IMR-90 (cell line): ENCODE measurements at places on chromosomes 1 and 21. TPM values are rescaled to one million over a fixed set of nuclear protein-coding genes. Genes with fewer than 3 reads are reported as not detected.

The LRRC8B gene
- total RNA-seq, result 1.4 and 1.8 TPM in 2 replicates

GRCh38 chr1:184493987-184494388 lies 107.2 kb downstream of the C1orf21 start:
- peaks cover 9% of the 10 kb centered on the region for H3K4me1 ChIP-seq
- H3K4me3 ChIP-seq, result no peak overlapping the region
- no peaks in the 10 kb centered on the region for H3K36me3 ChIP-seq
- no peaks in the 10 kb centered on the region for H3K27me3 ChIP-seq
- H3K27ac ChIP-seq, result no peak overlapping the region
- no peak for DNase-seq

The AGTRAP gene
- 21.5 and 22.2 TPM in 2 replicates for total RNA-seq

GRCh38 chr1:8281843-8282509 lies 35.9 kb upstream of the SLC45A1 start:
- no peaks in the 10 kb centered on the region for H3K27me3 ChIP-seq
- H3K4me3 ChIP-seq, result no peak overlapping the region
- peak; percentile 16 for DNase-seq
- peaks cover 4% of the 10 kb centered on the region; the same call in 1 of the 2 replicates for H3K4me1 ChIP-seq

GRCh38 chr1:27990920-27991537 lies 31.3 kb downstream of the XKR8 start:
- H3K36me3 ChIP-seq, result peaks cover 22% of the 10 kb centered on the region
- no peak overlapping the region for H3K4me3 ChIP-seq
- DNase-seq, result peak; percentile 66
- H3K27me3 ChIP-seq, result no peaks in the 10 kb centered on the region

GRCh38 chr1:2152954-2153353 lies 41.6 kb downstream of the FAAP20 start:
- H3K27me3 ChIP-seq, result peaks cover 6% of the 10 kb centered on the region; the same call in 1 of the 2 replicates
- H3K4me1 ChIP-seq, result no peaks in the 10 kb centered on the region
- no peak overlapping the region for H3K27ac ChIP-seq
- no peak overlapping the region for H3K4me3 ChIP-seq
- no peaks in the 10 kb centered on the region for H3K36me3 ChIP-seq
- DNase-seq, result no peak

The B3GALT2 gene
- 4.5 and 5.8 TPM in 2 replicates for total RNA-seq

DNA sequence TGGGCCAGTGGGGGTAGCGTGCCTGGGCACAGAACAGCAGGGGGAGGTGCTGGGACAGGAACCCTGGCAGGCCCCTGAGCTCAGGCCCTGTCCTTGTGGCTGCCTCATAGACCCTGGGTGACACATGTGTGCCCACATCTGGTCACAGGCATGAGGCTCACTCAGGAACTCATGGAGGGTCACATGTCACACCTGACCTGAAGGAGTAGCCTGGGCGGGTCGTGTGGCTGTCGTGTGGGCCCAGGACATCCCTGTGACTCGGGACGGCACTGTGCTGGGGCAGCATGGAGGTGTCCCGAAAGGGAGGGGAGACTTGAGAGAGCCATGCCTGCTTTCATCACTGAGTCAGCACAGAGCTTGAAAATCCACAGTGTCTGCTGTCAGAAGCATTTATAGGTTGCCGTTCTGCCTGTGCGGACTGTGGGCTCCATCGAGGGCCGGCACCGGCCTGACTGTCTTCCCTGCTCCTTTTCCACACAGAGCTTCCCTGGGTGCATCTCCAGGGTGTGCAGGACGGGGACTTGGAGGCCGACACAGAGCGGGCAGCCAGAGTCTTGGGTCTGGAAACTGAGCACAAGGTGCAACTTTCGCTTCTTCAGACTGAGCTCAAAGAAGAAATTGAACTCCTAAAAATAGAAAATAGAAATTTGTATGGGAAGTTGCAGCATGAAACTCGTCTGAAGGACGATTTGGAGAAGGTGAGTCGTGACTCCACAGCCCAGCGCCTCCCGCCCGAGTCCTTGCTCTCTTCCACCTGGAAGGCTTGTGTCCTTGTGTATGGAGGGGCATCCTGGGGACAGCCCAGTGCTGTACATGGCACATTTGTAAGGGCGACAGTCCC lies 32.8 kb downstream of the PCNT start:
- no peak for DNase-seq
- H3K4me1 ChIP-seq, result no peaks in the 10 kb centered on the region
- no peak overlapping the region for H3K4me3 ChIP-seq

The HES3 gene
- total RNA-seq, result not detected in 2 replicates

DNA sequence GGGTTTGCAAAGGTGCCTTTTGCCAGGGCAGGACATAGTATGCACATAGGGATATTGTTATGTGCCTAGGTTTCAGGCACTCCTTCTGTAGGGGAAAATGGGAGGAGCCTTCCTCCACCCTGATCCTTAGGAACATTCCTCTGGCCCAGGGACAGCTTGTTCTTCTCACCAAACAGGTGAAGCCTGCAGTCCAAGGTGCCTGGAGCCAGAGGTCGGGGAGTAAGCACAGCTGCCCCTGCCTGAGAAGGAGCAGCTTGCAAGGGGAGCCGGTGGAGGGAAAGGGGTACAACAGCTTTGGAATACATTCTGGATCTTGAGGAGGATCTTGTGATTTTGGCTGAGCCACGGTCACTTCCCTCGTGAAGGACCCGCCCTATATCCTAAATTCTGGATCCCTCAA lies 82.4 kb upstream of the CD1D start:
- no peaks in the 10 kb centered on the region for H3K27me3 ChIP-seq
- no peak for DNase-seq
- H3K4me1 ChIP-seq, result peaks cover 4% of the 10 kb centered on the region
- no peak overlapping the region for H3K4me3 ChIP-seq
- H3K27ac ChIP-seq, result no peak overlapping the region

The SNAPIN gene
- total RNA-seq, result 37.2 and 40.9 TPM in 2 replicates

- no peak overlapping the region for H3K27ac ChIP-seq
- no peaks in the 10 kb centered on the region for H3K4me1 ChIP-seq
- H3K27me3 ChIP-seq, result no peaks in the 10 kb centered on the region
- no peak overlapping the region for H3K4me3 ChIP-seq
Observed at GRCh38 chr1:9561429-9561828, 22.2 kb downstream of the SLC25A33 start.

DNA sequence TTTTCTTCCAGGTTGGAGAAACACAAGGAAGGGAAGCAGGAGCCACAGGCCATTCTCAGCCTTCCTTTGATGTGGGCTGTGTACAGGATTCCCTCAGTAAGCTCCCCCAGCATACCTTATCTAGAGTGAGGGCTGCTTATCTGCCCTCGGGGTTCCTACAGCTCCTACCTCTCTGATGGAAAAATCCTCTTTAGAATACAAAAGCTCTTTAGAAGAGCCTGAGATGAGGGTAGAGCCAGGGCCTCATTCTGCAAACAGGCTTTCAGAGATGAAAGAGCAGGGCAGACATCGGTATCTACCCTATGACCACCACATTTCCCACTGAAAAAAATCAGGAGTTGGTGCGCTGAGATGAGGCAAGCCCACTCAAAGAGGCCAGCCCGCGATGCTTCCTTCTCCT lies 85.1 kb downstream of the PLPP3 start:
- no peak for DNase-seq
- no peak overlapping the region for H3K4me3 ChIP-seq
- H3K27ac ChIP-seq, result no peak overlapping the region
- H3K36me3 ChIP-seq, result peaks cover 48% of the 10 kb centered on the region
- no peaks in the 10 kb centered on the region; the same call in 1 of the 2 replicates for H3K4me1 ChIP-seq

- no peak for DNase-seq
- H3K4me3 ChIP-seq, result no peak overlapping the region
- H3K27me3 ChIP-seq, result no peaks in the 10 kb centered on the region
Observed at GRCh38 chr1:240619906-240620621, 8.1 kb upstream of the GREM2 start.

DNA sequence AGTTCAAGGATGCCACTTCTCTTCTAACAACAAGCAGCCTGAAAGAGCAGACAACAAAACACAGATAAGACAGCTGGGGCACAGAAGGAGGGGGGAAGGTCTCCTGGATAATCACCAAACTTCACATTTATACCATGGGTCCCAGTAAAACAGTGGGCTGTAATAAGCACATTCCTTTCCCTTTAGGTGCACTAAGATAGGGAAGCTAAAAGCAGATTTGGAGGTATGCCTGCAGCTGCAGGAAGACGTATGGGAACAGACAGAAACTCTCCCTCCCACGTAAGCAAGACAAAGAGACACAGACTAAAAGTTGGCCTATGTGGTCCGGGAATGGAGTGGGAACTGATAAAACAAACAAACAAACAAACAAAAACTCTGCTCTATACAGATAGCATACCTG lies 612.1 kb downstream of the MRPL39 start:
- DNase-seq, result no peak
- H3K27ac ChIP-seq, result no peak overlapping the region
- H3K4me1 ChIP-seq, result no peaks in the 10 kb centered on the region
- no peak overlapping the region for H3K4me3 ChIP-seq

The AQP10 gene
- total RNA-seq, result not detected in 2 replicates

DNA sequence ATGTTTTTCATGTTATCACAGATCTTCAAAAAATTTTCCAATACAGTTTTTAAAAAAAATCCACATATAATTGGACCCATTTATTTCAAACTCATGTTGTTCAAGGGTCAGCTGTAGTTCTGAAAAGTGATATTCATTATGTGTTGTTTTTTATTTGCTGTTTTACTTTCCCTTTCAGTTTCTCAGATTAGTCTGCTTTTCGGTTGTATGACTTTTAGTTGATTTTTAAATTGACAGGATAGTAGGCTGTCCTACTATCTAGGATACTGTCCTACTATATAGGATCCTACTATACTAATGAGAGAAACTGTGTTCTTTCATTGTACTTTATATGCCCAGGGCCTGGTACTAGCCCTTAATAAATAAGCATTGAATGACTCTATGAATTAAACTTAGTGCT lies 33.6 kb upstream of the GPR52 start:
- no peak for DNase-seq
- no peaks in the 10 kb centered on the region for H3K27me3 ChIP-seq
- no peak overlapping the region for H3K27ac ChIP-seq
- no peaks in the 10 kb centered on the region for H3K36me3 ChIP-seq
- H3K4me1 ChIP-seq, result no peaks in the 10 kb centered on the region

DNA sequence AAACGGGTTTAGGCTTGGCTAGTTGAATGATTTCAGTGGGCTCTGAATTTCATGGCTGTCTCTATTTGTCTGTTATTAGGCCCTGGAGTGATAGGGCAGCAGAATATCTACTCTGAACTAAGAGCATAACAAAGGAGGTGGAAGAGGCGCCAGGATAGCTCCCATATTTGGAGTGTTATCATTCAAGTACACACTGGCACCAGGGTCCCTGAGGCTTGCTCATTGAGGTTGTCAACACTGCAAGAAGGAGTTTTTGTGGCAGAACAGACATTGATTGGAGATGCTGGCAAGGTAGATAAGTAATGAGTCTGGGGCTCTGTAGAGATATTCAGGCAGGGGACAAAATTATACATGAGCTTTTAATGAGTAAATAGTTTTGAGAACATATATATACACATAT lies 1748.4 kb downstream of the MRPL39 start:
- no peaks in the 10 kb centered on the region for H3K36me3 ChIP-seq
- no peaks in the 10 kb centered on the region for H3K4me1 ChIP-seq
- no peak for DNase-seq
- no peak overlapping the region for H3K27ac ChIP-seq

DNA sequence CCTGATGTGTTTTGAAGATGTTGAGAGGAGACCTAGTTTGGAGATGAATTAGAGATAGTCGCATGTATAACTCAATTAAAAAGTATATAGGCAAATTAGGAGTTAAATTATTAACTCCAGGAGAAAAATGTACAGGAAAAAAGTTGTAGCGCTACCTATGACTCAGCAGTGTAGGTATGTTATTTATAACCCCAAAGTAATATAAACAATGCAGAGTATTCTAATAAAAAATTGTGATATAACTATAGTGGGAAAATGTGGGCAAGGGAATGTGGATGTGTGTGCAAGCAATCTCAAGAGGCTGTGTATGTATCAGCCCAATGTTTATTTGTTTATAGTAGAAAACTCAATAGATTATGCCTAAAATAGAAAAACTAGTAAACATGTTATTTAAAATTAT lies 144.5 kb downstream of the BRINP2 start:
- no peak overlapping the region for H3K27ac ChIP-seq
- DNase-seq, result no peak
- no peaks in the 10 kb centered on the region for H3K4me1 ChIP-seq
